GM23248 (cell line): ENCODE measurements at places on chromosomes 16 and 17.

DNA sequence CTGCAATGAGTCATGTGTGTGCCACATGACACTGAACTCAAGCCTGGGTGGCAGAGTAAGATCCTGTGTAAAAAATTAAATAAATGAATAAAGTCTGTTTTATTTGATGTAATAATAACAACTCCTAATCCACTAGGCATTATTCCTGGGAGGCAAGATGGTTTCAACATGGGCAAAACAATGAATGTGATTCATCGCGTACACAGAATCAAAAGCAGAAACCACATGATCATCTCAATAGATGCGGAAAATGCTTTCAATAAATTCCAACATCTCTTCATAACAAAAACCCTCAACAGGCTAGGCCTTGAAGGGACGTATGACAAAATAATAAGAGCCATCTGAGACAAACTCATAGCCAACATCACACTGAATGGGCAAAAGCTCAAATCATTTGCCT is 195.4 kb downstream of the CDH11 start:
- no peak for DNase-seq

DNA sequence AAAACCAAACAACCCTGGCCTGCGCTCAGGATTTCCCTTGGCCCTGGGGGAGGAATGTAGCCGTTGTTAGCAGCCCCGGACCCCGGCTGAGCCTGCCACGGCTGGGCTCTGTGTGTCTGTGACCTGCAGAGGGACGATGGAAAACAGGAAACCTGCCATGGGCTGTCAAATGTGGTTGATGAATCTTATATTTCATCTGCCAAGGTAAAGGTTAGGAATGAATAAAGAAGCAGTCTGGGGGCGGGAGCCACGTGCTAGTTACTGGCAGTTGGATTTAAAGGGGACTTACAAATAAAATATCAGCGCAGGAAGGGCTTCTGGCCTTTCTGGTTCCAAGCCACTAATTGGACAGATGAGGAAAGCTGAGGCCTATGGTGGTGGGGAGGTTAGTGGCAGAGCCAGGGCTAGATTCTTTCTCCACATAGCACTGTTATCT is at the start of gene KRT23:
KRT23 (minus strand) TSS at position 263 of the 436 bp plus-strand sequence. CDS start 1,043 bp downstream, outside the sequence.
- DNase-seq, result no peak

GRCh38 chr16:84577034-84577803 is 40.7 kb downstream of the COTL1 start:
- DNase-seq, result no peak

DNA sequence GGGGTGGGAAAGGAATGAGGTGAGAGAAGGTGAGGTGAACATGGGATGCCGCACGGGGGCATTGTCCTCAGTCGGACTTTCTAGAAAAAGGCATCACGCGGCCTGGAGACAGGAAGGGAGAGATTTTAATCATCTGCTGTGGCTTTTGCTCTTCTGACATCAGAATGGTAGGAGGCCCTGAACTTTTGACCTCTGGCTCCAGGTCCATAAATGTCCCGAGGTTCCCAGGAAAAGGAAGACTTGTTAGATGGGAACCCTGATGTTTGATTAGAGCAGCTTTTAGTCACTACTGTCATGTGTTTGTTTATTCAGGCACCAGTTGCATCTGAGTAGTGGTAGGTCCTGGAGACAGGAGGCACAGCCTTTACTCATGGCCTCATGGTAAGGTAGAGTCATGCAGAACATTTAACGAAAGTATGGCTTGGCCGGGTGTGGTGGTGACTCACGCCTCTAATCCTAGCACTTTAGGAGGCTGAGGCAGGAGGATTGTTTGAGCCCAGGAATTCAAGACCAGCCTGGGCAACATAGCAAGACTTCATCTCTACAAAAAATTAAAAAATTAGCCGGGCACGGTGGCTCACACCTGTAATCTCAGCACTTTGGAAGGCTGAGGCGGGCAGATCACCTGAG is 203.1 kb downstream of the MSI2 start:
- peak; percentile 60 for DNase-seq

DNA sequence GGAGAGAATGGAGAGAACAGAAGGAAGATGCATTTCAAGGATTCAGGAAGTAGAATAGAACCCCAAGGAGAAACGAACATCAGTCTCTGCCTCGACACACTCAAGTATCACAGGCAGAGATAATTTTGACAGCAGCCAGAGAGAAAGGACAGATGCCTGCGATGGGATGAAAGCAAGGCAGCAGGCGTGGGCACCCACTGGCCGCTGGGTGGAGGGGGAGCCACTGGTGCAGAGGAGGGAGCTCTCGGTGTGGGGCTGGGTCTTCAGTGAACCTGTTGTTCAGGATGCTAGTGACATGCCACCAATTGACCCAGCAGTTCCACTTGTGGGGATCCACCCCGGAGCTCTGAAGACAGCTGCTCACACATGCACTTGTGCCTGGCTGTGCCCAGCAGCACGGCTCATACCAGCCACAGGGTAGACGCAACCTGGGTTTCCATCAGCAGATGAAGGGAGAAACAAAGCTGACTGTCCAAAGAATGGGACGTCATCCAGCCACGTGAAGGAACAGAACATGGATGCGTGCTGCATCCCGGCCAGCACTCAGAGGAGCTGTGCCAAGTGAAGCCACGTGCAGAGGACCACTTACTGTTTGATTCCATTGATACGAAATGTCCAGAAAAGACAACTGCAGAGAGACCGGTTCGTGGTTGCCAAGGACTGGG is 127.0 kb downstream of the BANP start:
- DNase-seq, result no peak

- peak; percentile 55 for DNase-seq
These were observed 349.1 kb downstream of the SEC14L1 start for GRCh38 chr17:77489893-77490255.

- peak; percentile 1 for DNase-seq
These were observed 149.6 kb upstream of the GNAO1 start for GRCh38 chr16:56041556-56042140.

GRCh38 chr16:74309789-74310781 is 13.5 kb downstream of the PSMD7 start:
- peak; percentile 70 for DNase-seq

DNA sequence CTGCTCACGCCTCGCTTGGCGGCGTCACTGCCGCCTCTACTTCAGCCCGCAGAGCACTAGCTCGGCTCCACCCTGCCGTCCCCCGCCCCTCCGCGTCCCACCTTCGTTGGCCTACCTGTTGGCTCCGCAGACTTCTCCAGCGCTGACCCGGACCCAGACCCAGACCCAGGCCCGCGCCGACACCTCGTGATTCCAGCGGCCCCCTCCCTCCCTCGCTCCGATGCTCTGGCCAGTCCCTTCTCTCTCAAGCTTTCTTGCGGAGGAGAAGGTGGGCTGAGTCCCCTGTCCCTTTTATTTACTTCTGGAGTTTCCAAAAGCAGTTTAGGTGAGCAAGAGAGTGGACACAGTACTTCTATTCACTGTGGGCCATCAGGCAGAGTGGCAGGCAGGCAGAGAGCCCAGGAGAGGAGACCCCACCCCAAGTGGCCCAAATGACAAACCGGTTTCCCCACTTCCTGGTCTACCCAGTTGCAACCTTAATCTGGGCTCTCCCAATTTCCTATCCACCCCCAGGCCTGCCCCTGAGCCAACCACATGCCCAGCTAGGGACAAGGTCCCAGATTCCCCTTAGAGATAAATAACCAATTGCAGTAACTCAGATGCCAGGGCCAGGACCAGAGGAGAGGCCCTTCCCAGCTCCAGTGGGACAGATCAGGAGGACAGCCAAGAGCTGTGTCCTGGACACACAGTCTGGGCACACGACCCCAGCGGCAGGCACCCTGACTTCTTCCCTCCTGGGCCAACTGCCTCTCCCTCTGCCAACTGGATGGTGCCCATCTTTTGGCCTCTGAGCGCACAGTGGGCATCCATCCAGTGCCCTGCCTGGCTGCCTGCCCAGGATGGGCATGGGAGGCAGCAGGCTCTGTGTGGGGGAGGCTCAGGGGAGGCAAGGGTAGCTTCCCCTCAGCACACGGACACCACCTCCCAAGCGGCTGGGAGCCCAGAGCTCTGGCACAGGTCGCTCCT is 1.2 kb upstream of the SRCIN1 start:
- no peak for DNase-seq

DNA sequence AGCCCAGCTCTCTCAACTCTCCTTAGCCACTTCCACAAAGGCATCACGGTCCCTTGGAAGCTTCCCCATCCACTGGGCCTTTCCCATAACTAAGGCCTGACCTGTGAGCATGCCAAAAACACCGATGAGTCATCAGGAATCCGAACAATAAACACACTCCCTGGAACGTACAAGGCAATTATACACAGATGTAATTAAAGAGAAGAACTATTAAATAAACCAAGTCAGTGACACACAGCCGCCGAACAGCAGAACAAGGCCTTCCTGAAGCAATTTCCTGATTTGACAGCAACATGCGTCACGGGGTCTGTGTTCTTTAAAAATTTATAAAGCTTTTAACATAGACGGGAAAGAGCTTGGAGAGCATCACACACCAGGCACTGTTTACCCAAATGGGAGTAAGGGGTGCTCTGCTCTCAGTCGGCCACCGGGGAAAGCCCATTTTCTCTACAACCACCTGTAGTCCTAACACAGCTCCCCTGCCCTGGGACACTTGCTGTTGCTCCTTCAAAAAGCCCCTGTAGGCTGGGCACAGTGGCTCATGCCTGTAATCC is 29.4 kb downstream of the COG7 start:
- peak; percentile 88 for DNase-seq

DNA sequence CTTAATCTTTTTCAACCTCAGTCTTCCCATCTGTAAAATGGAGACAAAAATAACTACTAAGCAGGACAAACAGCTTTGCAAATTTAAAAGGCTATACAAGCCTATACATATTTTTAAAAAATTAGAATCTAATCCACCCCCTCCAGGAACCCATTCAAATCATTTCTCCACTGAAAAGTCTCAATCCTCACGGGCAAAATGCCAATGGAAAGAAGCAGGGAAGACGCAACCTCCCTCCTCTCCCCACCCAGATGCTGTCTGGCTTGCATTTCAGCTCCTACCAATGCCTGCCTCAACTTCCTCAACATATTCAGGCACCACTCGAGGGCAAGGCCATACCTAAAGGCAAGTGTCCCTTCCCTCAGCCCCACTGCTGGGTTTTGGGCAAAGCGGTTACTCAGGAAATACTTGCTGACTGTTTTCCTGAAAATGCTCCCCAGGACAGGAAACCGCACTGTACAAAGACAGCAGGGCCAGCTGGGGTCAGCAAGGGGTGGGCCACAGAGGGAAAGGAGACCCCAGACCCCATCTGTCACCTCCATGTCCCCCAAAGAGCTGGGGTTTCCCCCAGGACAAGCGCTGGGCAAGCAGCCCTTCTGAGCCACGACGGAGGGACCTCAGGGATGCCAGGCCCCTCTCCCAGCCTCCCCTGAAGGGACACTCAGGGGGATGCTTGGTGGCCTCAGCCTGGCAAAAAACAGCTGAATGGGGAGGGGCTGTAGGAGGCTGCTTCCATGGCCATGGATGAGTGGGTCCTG is 47.7 kb upstream of the DOC2B start:
- no peak for DNase-seq

DNA sequence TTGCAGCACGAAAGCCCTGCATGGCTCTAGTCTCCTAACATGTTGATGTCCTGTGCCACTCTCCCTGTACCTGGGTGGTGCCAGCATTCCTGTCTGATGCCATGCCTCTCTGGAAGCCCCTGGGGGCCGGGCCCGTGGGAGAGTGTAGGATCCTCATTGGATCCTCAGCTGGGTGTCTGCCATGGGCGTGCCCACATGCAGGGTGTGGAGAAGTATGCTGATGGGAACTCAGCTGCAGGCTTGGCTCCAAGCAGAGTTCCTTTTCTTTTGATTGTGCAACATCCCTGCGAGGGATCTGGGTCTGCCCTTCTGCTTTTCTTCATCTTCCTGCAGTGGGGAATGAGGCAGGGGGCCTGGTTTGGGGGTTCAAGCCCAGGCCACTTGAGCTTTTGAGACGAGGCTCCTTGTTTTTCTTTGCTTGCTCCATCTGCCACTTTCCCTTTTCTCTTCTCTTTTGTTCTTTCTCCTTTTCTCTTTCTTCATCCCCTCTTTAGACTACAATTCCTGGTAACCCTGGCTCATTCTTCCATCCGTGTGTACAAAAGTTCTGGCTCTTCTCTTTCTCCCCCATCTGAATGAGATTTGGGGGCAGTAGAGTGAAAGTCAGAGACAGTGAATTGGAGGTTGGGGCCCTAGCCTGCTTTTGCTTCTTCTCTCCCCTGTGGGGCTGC is 32.9 kb downstream of the KSR1 start:
- DNase-seq, result peak; percentile 86

DNA sequence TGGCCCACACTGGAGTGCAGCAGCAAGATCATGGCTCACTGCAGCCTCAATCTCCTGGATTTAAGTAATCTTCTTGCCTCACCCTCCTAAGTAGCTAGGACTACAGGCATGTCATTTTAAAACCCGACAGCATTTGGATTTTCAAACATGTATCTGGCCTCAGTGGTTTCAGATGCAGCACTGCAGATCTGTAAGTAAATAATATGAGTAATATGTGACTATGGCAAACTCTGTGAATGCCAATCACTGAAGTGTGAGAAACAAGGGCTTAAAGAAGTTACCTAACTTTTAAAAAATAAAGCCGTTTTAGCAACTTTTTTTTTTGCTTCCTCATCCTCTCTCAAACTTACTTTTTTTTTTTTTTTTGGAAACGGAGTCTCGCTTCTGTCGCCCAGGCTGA is 11.9 kb downstream of the CEP20 start:
- no peak for DNase-seq

- DNase-seq, result peak; percentile 99
These were observed at the start of gene SLFN11 for GRCh38 chr17:35373534-35373983. SLFN11 (minus strand) TSS chr17:35373621; CDS start chr17:35363807, 9,814 bp downstream.

DNA sequence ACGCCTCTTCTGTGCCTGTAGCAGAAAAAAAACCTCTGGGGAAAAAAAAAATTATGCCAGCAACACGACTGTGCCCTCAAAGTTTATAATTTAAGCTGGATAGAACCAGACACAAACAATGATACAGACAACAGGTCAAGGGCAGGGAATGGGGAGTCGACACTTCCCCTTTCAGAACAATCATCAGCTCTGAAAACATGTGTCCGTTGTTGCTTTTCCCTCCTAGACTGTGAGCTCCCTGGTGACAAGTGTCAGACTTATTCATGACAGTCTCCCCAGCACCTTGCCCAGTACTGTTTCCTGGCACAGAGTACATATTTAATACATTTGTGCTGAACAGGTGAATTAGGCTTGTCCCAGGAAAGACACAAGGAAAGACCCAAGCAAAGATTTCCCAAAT is 178.3 kb downstream of the SOX9 start:
- no peak for DNase-seq

DNA sequence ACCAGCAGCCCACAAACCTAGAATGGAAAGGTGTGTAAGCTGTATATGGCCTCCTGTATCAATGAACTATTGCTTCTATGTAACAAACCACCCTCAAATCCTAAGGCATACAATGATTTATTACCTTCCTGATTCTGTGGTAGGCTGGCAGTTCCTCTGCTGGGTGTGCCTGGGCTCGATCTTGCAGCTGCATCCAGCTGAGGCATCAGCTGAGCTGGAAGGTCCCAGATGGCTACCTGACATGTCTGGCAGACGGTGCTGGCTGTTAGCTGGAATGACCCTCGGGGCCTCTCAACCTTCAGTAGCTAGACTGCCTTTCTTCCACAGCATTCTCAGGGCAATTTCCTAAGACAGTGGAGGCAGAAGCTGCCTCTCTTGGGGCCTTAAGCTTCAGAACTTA is 152.7 kb downstream of the RAB11FIP4 start:
- no peak for DNase-seq

- DNase-seq, result peak; percentile 87
These were observed 2.0 kb downstream of the TBC1D10B start for GRCh38 chr16:30368122-30368791.

- DNase-seq, result no peak
These were observed 28.9 kb upstream of the SEC14L1 start for GRCh38 chr17:77111934-77112296.
